KG1 (cell line): ENCODE measurements at places on chromosomes 1 and 21.

- DNase-seq: no peak
Observed at GRCh38 chr1:42165511-42166210, 1.1 kb upstream of the GUCA2A start.

DNA sequence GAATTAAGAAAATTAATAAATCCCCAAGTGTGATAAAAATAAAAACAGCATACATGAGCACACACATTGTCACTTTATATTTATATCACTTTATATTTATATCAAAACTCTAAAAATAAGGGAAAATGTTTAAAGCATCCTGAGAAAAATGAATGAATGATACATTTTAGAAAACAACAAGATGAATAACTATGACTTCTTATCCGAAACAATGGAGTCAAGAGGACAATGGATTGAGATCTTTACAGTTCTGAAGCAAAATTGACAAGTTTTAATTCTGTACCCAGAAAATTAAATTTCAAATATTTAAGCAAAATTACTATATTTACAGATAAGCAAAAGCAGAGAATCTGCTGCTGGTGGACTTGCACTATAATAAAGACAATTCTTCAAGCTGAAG is 512.6 kb downstream of the MRPL39 start:
- no peak for DNase-seq

DNA sequence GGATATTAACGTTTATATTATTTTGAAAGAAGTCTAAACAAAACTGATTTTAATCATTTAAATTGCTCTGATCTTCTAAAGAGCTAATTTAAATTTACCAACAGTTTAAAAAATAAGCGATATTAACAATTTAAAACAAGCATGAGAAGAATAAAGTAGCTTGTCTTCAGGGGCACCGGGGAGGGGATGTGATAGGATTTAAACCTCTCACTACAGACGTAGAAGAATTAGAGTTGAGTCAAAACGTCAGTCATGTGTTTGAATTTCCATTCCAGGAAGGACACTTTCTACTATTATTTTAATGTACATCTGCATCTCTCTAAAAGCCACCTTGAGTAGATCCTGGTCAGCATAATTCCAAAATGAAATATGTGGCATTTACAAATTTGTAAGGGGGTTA is 58.2 kb upstream of the TPTE start:
- no peak for DNase-seq

DNA sequence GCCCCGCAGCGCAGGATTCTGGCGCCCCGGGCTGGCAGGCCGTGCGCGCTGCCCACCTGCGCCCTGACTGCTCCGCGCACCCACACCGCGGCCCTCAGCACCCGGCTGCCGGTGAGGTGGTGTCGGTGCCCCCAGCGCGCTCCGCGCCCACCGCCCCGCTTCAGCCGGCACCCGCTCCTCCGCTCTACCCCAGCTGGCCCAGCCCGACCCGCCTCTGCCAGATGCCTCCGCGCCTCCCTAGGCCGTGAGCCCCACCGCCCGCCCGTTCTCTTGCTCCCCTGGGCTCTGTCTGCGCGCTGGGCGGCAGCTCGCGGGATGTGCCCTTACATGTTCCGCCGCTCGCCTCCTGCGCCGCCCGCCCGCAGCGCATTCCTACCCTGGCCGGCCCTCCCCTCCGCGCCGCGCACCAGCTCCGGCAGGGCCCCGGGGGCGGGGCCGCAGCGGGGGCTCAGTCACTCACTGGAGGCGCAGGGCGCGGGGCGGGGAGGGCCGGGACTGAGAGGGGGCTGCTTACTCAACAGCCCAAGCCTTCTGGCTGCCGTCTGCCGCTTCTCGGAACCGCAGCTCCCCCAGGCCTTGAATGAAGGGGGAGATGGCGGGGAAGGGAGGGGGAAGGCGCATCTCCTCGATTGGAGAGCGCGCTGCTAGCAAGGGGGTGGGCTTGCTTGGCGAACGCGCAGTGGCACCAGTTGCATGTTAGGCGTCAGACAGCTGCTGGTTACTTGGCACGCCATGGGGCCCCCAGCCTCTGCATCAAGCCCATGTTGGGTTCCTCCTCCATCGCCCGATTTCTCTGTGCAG is at the start of gene PHLDA3:
PHLDA3 (minus strand) TSS at position 345 of the 801 bp plus-strand sequence. CDS start 402 bp downstream, outside the sequence.
- DNase-seq: no peak

GRCh38 chr1:79657951-79658658 is 651.6 kb upstream of the ADGRL4 start:
- DNase-seq: no peak
